ENCODE measurements at places on chromosomes 5 and 9.

GRCh38 chr5:176589039-176589769 is 20.8 kb downstream of the GPRIN1 start:
- no peak for DNase-seq

GRCh38 chr5:6568889-6569288 is 64.0 kb downstream of the NSUN2 start:
- no peak for DNase-seq

DNA sequence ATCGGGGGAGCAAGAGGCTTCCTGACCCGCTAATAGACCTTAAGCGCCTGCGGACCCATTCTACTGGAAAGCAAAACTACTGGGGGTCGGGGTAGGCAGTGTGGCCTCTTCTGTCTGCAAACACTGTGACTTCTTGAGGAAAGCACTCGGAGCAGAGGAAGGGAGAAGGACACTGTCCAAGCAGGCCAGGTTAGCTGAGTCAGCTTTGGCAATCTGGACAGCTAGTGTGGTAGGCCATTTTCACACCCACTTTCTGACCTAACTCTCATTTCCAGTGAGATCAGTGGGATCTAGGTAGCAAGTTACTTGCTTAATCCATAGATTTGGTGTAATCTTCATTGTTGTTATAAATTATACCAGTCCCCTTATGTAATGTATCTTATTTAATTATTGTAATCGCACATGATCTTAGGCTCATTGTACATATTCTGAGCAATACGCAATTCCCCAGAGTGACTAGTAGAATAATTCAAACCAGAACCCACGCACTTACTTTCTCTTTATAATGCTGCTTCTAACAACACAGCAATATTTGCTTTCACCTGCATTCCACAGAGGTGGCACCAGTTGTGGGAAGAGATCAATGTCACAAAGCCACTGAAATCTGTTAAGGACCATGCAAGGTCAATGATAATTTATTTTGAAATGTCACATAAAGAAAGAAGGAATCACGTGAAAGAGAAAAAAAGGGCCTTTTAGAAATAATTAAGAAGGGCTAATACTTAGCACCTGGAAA is 82.9 kb downstream of the NREP start:
- no peak for DNase-seq

- no peak for DNase-seq
These were observed 1.6 kb downstream of the FSTL4 start for GRCh38 chr5:133610489-133611356.

DNA sequence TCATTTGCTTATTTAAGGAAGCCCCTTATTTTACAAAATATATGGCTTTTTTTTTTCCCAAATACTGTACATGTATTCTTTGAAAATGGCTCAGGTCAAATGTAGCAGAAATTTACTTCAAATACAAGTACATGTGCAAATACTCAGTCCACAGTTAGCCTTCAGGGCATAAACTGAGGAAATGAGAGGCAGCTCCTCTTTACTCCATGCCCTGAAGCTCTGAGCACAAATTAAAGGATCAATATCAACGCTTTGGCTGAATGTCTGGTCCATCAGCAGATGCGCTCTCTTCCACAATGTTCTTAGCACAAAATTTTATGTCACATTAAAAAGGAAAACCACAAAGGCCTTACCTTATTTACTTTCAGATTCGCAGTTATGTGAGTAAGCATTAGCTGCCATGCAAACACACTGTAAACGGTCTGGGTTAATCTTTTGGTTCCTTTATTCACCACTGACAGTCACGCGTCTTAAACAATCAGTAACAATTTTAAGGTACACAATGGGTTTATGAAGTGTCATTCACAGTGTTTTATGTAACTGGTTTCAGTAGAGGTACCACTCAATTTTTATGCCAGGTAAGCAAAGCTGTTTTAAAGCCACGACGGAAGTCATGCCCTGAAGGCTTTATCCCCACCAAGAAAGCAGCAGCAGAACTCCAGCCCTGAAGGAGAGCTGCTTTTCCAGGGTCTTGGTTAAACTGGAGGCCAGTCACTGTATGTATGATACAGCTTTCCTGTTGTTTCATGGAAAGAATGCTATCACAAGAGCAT is 103.4 kb downstream of the OTULIN start:
- DNase-seq = no peak

DNA sequence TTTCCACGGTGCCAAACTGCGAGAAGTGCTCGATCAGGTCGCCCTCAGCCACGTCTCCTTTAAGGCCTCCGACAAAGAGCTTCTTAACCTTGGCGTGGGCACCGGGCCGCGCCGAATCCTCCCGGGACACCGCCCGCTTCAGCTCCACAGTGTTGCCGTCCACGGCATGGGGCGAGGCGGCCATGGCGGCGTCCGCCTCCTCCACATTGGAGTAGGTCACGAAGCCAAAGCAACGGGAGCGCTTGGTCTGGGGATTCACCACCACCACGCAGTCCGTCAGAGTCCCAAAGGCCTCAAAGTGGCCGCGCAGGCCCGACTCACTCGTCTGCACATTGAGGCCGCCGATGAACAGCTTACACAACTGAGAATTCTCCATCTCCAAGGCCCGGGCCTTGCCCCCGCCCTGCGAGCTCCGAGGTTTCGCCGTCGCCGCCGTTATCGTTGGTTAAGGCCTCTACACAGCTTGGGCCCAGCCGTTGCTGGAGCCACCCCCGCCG is 424 bp downstream of the HNRNPA0 start:
- no peak for DNase-seq

DNA sequence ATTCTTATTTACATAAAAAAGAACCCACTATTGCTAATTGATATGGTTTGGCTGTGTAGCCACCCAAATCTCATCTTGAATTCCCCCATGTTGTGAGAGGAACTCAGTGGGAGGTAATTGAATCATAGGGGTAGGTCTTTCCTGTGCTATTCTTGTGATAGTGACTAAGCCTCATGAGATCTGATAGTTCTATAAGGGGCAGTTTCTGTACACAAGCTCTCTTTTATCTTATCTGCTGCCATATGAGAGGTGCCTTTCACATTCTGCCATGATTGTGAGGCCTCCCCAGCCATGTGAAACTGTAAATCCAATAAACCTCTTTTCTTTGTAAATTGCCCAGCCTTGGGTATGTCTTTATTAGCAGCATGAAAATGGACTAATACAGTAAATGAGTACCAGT is 58.2 kb upstream of the PRR16 start:
- no peak for DNase-seq

DNA sequence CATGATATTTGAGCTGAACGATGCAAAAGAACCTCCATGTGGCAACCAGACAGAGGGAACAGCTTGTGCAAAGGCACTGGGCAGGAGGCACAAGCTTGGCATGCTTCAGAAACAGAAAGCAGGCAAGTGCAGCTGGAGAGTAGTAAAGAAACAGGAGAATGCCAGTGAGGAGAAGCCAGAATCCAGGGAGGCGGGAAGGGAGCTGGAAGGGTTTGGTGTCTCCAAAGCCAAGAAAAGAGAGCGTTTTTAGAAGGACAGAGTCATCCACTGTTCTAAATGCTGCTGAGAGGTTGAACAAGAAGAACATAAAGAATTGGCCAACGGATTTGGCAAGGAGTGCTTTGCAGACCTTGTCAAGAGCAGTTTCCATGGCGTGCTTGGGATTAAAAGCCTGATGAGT is 124.7 kb downstream of the TLE1 start:
- no peak for DNase-seq

DNA sequence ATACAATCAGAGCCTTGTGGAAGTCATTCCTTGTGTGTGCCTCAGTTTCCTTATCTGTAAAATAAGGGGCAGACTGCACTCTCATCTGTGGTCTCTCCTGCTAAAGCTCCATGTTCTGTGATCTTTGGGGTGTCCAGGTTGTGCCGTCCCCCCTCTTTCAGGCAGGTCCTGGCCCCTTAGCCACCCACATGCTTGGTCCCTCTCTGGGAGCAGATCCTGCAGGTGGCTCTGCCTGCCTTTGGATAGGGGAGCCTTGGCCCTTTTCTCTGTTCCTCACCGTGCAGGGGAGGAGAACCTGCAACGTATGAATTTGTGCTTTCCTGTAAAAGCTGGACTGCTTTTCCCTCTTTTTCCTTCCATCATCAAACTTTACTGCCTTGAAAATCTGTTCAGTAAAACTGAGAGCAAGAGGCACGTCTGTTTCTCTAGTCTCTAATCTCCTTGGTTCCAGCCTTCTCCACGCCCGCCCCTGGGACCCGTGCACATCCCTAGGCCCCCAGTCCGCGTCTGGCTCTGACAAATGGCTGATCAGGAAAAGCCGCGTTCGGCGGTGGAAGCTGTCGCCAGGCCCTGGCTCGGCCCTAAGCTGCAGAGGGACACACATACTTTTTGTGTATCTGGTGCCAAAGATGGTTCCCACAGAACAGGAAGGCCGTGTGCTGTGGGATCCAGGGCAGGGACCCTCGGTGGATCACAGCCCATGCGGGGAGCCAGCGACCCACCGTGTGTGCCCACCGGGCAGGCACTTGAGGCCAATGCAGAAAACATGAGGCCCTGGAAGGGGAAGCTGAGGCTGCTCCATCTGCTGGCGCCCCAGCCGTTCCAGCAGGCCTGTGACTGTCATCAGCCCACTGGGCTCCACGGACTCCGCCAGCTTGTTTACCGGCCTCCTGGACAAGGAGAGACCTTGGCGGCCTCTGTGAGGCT is 43.4 kb upstream of the COL5A1 start:
- no peak for DNase-seq

- DNase-seq = no peak
These were observed 25.1 kb upstream of the UBE2QL1 start for GRCh38 chr5:6423327-6424109.

- no peak for DNase-seq
These were observed 9.1 kb upstream of the PSIP1 start for GRCh38 chr9:15519831-15520230.

- DNase-seq = no peak
These were observed 2.7 kb upstream of the ANP32B start for GRCh38 chr9:97980479-97980803.

DNA sequence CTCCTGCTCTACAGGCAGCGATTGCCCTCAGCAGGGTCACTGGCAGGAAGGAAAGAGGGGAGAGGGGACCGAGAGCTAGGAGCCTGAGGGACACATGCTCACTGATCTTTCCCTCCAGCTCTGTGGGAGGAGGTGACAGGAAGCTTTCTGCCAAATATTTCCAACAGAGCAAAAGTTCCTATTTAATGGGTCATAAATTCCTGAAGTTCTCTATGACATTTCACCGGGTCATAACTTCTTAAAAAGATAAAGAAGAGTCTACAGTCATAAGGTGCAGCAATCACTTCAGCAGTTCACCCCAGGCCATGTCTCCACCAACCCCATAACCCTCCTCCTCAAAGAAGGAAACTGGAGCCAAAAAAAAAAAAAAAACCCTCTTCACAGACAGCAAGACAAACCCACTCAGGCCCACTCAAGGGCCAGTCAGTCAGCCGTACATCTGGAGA is 481.1 kb downstream of the NR2F1-AS1 start:
- DNase-seq = no peak

GRCh38 chr5:73431204-73431851 is 17.2 kb downstream of the FOXD1 start:
- no peak for DNase-seq

Measured in stimulated activated CD4-positive, alpha-beta T cell treated with anti-CD3 and anti-CD28 coated beads, Interleukin-4, amount 100 ng/mL, for 4 hours (primary cell).